DND-41 (cell line): ENCODE measurements at places on chromosomes 7 and 10.

GRCh38 chr10:133170092-133170491 lies 10.1 kb downstream of the KNDC1 start:
- no peak for DNase-seq

GRCh38 chr7:46908770-46909169 lies 673.1 kb downstream of the TNS3 start:
- DNase-seq, result no peak

- DNase-seq, result no peak
Measured at GRCh38 chr7:128692623-128693270, 20.7 kb downstream of the GARIN1A start.

DNA sequence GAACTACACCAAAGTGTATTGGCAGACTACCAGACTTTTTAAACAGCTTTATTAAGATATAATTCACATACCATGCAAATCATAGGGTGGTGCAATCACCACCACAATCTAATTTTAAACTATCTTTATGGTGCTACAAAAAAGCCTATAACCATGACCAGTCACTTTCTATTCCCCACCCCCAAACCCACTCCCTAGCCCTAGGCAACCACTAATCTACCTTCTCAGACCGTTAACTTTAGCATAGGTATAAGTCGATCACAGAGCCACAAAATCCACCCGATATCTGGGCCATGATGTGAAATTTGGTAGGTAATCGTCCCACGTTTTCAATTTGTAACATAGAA lies 536 bp upstream of the POM121 start:
- DNase-seq, result no peak

- no peak for DNase-seq
Measured at GRCh38 chr10:120950051-120950561, 98.9 kb downstream of the WDR11 start.

DNA sequence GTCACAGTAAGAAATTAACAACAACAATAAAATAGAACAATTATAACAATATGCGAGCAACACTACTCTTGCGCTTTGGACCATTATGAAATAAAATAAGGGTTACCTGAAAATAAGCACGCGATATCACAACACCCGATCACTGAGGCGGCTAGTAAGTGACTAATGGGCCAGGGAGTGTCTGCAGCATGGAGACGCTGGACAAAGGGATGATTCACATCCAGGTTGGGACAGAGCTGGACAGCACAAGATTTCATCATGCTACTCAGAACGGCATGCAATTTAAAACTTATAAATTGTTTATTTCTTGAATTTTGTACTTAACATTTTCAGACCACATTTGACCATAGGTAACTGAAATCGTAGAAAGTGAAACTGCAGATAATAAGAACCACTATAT lies 15.6 kb downstream of the HIBADH start:
- DNase-seq, result no peak

DNA sequence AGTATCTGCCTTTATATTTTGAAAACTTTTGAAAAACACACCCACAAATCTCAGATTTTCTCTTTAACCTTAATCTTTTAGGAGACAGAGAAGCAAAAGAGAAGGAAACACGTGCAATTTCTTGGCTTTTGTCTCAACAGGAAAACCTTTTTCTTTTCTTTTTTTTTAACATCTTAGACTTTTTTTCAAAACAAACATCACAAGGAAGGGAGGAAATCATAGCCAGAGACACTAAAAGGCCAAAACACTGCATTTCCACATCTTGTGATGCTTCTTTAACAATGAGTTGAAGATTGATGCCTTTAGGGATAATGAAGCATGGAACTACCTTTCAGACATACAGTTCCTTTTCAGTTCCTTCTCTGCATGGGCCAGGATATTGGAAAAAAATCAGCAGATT lies 136.6 kb upstream of the NRBF2 start:
- DNase-seq, result no peak

- no peak for DNase-seq
Measured at GRCh38 chr10:70584909-70585544, 17.5 kb downstream of the PRF1 start.

- DNase-seq, result no peak
Measured at GRCh38 chr7:28889290-28889689, 68.8 kb downstream of the TRIL start.

DNA sequence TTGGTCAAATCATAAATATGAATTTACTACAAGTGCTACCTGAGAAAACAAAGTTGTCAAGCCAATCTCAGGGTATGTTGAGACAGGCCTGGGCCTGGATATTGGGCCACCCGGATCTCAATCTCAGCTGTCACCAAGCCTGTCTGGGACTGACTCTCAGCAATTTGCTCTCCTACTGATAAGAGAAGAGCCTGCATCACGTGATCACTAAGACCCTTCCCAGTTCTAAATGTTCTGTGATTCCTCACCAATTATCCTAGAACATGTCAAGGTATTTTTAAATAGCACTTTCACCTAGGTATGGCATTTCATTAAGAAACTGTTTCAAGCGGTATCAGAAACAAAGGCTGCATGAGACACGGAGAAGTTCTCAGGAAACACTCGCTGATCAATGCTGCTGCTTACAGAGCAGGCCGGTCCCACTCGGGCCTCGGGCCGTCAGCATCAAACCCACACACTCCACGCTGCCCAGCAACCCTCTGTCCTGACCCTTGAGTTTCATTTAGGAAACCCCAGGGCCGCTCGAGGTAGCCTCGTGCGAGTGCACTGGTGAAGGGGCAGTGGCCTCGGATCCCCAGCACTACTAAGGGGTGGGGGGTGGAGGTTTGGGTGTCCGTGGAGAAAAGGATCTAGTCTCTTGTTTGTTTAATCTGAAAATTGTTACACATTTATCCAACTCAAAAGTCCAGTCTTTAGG lies 4.1 kb downstream of the KLF6 start:
- DNase-seq, result no peak

GRCh38 chr7:2913760-2914387 lies 69.8 kb upstream of the GNA12 start:
- DNase-seq, result no peak

DNA sequence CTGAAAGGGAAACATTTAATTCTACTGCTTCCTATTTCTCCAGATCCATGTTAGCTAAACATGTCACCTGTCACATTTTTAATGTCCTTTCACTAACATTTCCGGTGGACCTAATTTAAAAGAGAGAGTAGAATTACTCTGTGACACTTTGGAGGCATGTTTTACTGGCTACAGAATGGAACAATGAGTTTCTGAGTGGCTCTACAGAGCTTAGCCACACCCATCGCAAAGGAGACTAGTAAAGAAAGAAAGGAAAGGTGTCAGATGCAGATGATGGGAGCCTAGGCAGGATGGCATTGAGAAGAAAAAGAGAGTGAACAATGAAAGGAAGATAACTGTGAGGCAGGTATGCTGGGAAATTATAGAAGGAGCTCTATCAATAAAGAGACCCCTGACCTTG lies 35.9 kb downstream of the NDUFB2 start:
- DNase-seq, result no peak

- no peak for DNase-seq
Measured at GRCh38 chr10:14880229-14880628, 1.6 kb downstream of the SUV39H2 start.

DNA sequence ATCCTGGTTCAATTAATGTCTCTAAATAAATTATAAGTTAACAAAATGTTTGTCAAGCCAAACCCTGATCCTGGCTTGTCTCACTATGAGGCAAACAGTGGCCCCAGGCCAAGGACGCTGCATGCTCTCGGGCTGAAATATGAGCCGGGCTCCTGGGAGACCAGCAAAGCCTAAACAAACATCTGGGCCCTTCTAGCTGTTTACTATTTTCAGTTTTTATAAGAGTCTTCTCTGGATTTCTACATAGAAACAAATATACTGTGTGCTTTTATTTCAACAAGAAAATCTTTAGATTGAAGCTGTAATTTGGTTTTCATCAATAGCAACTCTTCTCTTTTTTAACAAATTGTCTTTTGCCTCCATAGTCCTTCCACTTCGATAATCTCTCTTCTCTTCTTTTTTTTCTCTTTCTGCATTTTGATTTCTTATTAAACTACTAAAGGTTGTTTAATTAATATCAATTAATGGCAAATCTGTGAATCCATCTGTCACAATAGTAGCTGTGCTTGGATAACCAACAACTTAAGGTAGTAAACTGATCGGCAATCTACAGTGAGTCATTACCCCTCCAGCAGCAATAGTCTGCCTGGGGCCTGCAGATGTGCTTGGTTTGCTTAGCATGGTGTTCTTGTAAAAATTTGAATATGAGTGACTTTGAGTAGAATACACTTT lies 83.3 kb upstream of the DNAJC1 start:
- no peak for DNase-seq

DNA sequence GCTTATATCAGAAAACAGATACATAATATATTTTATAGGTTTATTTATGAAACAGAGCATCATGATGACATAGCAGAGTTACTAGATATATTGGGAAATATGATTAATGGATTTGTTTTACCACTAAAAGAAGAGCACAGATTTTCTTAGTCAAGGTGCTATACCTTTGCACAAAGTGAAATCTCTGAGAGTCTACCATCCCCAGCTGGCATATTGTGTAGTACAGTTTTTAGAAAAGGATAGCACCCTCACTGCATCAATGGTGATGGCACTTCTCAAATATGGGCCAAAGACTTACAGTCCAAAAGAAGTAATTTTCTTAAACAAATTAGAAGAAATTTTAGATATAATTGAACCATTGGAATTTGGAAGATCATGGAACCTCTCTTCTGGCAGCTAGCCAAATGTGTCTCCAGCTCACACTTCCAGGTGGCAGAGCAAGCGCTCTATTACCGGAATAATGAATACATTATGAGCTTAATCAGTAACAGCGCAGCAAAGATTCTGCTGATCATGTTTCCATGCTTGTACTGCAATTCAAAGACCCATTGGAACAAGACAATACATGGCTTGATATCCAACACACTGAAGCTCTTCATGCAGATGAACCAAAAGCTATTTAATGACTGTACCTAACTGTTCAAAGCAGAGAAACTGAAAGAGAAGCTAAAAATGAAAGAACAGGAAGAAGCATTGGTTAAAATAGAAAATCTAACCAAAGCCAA lies 21.9 kb upstream of the CREB3L2 start:
- no peak for DNase-seq

GRCh38 chr10:132366499-132366898 lies 30.5 kb upstream of the PWWP2B start:
- DNase-seq, result no peak

DNA sequence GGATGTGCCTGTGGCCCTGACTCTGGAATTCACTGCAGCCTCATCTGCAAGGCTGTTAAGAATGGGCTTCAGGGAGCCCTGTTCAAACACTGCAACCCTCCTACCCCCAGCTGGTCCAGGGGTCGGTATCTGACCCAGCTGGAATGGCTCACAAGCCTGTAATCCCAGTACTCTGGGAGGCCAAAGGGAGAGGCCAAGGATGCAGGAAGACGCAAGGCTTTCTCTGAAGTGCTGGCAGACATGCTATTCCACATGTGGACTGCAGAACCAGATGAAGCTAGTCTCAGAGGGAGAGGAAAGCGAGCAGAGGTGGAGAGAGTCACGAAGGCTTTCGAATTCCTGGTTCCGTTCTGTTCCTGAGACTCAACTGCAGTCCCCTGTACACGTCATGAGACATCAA lies 45.0 kb downstream of the ESYT2 start:
- no peak for DNase-seq

DNA sequence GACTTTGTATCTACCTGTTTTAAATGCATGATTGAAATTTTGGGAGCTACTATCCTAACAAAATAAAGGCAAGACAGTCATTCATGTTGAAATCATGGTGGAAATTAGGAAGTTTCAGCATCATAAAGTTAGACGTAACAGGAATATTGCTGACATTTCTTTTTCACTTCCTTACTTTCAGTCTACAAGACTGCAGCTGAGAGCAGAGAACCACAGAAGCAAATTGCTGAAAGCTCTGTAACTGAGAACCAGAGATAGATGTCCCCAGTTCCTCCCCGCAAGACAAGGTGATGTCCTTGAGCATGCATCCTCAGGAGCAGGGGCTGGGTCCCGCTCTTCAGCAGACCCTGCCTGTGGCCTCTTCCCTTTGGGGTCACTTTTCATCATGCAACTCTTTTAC lies 466.3 kb upstream of the POM121L12 start:
- DNase-seq, result no peak

GRCh38 chr10:69287181-69287580 lies 8.9 kb downstream of the HK1 start:
- no peak for DNase-seq

GRCh38 chr7:85659364-85659763 lies 472.5 kb upstream of the SEMA3D start:
- DNase-seq, result no peak

DNA sequence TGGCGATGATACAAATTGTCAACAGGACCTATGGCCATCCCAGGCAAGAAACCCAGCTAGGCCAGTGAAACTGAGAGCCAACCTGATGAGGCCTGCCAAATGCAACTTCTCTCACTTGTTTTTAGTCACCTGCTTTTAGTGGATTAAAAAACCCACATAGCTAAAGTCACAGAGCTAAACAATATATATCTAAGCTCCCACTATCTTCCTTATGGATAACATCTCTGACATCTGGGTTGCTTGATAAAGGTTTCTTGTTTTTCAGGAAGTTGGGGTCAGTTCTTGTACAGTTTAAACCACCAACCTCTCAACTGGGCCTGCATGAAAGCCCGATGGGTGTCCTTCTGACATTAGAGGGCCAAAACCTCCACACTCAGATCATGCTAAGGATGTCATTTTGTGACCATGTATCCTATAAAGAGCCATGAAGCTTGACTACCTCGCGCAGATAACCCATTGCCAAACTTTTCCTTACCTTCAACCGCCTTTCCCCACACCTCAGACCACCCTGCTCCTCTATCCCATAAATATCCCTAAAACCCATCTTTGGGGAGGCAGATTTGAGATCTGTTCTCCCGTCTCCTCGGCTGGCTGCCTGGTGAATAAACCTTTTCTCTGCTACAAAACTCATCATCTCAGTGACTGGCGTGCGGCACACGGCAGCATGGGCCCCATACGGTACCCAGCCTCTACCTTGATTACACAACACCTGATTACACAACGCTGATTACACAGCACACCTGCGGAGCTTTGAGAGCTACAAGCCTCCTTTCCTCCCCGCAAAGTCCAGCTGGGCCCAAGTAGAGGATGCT lies 797 bp upstream of the STMP1 start:
- no peak for DNase-seq

- no peak for DNase-seq
Measured at GRCh38 chr7:32916006-32916405, 24.4 kb upstream of the KBTBD2 start.

DNA sequence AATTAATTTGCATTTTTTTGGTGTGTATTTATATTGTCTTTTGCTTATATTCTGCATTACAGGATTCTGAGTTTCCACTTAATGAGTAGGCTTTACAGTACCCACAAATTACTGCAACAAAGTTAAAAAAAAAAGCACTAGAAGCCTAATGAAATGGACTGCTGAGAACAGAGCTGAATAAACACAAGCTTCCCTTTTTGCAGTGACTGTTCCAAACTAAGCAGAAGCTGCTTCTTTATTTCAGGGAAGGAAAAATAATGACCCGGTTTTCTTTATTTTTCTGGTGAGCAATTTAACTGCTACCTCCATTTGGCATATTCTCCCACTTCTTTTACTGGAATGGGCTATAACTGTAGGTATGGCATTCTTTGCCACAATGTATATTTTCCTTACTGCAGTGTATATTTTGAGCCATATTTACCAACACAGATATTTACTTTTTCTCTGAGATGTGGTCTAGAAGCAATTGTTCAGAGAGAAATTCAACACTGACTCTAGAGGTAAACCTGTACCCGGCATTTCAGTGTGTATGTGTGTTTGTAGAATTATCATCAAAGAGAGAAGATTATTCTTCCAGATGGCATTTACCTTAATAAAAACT lies 56.9 kb downstream of the HDAC9 start:
- DNase-seq, result no peak
